CMK (cell line): ENCODE measurements at places on chromosomes 7 and 10.

DNA sequence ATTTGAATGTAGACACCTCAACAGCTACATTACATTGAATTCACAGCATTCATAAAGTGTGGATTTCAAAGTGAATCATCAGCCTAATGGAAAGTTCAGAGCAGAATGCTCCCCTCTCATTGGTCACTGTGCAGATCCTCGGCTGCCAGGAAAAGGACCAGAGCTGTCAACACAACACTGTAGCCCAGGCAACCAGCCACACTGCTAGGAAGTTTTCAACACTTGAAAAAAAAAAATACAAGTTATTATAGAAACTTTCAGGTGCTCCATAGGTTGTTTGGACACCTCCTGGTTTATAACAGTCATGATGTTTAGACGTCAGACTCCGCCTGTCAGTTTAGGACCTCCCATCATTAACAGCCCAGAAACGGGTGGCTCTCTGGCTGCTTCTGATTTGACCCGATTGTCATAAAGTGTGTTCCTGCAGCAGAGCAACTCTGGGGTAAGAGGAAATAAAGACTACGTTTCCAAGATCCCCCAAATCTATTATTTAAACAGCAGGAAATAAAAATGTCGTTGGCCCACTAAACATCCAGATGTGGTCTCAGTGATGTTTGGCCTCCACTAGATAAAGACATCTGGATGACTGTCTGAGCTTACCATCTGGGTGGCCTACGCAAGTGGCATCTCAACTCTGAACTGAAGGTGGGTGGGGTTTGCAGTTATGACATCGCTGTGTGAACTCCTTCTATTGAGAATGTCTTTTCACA is 117.4 kb downstream of the CABCOCO1 start:
- DNase-seq: no peak

DNA sequence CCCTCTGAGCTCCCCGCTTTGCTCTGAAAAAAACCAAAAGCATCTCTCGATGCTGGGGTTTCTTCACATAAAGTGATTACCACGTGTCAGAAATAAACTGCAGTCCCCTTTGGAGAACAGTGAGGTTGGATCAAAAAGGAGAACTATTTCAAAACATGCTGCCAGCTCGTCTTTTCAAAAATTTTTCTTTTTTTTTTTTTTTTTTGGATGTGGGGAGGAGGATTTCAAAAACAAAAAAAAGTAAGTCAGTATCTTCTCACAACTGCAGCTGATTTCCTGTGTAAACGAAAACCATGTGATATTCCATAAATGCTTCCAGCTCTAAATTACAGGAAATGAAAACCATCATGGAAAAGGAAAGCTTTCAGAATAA is 155.0 kb upstream of the LYZL2 start:
- no peak for DNase-seq

GRCh38 chr7:18831943-18832342 is 285.5 kb downstream of the TWIST1 start:
- no peak for DNase-seq

DNA sequence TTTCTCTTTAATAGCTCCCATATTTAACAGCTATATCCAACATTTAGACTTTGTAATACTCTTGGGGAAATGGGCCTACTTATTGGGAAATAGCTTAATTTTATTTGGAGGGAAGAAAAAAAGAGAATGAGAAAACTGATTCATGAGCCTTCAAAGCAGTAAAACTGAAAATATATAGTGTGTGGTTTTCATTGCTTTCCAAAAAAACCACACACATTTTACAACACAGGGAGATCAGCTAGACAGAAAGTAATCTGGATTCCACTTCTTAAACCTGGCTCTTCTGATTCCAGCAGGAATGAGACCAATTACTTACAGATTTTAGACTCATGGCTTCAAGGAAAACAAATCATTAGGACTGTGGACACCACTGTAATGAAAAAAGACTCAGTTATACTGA is 48.7 kb downstream of the CH25H start:
- no peak for DNase-seq

- no peak for DNase-seq
Observed at GRCh38 chr7:39102234-39102633, 124.5 kb downstream of the POU6F2 start.

DNA sequence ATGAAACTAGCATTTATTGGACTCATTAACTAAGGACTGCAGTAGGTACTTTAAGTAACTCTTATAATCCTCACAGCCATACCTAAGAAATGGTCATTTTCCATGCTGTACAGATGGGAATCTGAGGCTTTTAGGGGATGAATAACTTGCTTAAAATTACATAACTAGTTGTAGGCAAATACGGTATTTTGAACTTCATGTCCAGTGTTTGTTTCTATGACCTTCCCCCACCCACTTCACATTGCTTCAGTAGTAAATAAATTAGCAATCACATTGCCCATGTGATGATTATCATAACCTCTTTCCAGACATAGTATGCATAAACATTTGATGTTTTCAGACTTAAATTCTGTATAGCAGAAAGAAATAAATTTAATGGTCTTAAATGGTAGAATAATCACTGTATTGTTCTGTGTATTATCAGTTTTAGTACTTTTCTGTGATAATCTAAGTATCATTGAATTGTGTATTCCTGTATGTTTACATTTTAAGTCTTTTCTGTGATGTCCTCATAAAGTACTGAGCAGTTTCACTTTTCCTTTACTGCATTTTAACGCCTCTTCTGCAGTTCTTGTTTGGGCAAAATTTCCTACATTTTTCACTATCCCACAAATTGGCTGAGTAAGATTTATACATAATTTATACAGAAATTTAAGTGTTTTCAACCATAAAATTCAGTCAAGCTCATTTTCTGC is 48.3 kb downstream of the ANKIB1 start:
- DNase-seq: no peak

GRCh38 chr10:57506414-57507094 is 761.1 kb downstream of the IPMK start:
- DNase-seq: no peak

- no peak for DNase-seq
Observed at GRCh38 chr10:77493851-77494261, 143.8 kb downstream of the KCNMA1 start.
